T-helper 17 cell (primary cell): ENCODE measurements at places on chromosomes 12 and 14.

- no peak for DNase-seq
Measured at GRCh38 chr12:131609762-131610161, 101.1 kb upstream of the SFSWAP start.

- DNase-seq: no peak
Measured at GRCh38 chr12:94987076-94987669, 16.3 kb downstream of the NDUFA12 start.

GRCh38 chr12:8127138-8127537 is 3.7 kb downstream of the CLEC4A start:
- no peak for DNase-seq

DNA sequence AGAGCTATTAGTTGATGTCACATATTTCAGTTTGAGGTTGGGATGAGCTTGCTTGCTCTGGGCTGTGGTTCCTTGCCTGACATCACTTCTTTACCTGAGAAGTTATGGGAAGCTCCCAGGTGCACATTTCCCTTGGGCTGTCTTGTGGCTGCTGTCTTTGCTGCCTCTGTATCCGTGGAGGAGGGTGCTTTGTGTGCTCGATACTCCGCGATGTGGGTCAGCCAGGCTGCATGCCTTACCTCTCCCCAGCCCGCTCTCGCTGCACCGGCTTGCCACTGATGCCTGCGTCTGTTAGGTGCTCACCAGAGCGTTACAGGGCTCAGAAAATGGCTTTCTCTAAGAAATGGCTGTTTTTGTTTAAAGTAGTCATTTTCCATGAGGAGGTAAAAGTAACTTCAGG is 19.6 kb downstream of the PELI2 start:
- DNase-seq: no peak

DNA sequence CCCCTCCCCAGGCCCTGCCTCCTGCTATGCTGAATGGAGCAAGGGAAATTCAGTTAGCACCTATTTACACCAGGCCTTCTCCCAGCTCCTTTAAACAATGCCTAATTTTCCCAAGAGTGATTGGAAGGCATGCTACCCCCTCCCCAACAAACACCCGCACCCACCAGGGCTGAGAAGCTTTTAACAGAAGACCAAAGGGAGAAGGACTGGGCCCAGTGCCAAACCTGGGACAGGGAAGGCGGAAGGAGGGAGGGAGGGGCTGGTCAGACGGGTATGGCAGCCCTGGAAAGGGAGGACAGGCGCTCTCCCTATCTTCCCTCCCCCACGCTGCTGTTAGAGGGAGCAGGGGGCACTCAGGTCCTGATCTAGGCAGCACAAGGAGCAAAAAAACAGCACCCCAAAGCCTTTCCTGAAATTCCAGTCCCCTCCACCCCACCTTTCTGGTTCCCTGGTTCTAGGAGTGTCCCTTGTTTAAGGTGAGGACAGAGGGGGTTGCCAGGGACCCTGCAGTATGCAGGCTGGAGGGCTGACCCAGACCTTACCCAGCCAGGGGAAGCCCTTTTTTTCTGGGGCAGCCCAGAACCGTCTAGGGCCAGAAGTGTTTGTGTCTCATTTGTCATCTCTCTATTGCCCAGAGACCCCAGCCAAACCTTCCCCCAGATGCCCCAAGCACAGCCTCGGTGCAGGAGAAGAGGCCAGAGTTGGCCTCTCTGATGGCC is 2.4 kb upstream of the KRT8 start:
- no peak for DNase-seq

DNA sequence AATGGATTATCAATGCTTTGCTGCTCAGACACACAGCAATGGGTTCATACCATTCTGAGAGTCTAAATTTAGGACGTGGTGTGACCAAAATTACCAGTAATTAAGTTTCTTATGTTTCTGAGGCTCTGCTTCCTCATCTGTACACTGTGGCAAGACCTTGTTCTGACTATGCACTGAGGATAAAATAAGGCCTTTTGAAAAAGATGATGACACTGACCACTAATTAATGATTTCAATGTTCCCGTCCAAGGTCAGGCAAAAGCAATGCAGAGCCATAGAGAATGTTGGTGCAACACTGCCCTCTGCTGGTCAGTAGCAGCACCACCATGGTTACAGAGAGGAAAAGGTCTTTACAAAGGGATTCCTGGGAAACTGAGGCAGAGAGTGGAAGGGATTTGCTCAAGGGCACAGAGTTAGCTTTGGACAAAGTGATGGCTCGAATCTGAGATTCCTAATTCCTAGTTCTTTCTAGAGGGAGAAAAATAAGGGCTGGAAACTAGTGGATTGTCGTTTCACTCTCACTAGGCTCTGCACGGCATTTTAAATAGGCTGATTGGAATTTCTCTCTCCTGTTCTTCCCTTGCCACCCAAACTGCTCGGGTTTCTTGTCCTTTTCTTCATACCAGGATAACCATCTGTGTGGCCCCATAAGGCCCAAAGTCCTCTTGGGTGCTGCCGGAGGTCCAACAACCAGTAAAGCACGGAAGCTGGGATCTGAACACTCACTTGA is 22.3 kb upstream of the P2RX7 start:
- peak; percentile 35 for DNase-seq

DNA sequence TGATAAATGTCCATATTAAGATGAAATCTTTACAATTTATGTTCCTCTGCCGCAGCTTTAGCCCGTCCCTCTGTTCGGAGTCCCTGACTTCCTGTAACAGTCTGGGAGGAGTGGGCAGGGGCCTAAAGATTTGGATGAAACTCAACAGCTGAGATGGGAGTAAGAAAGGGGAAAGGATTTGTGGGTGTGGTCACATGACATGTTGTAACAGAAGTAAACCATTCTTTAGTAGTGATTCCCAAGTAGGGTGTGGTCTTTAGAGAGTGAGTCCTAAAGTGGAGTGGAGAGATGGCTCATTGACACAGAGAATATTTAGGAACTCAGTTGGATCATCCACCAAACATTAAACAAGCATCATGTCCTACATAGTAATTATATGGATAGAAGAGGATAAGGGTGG is 12.9 kb downstream of the TMEM117 start:
- no peak for DNase-seq

GRCh38 chr14:49950275-49951228 is 57.7 kb downstream of the ARF6 start:
- DNase-seq: no peak

- no peak for DNase-seq
Measured at GRCh38 chr12:49348781-49349180, 2.1 kb downstream of the DNAJC22 start.

- no peak for DNase-seq
Measured at GRCh38 chr14:96267916-96268315, 11.9 kb downstream of the BDKRB1 start.

- no peak for DNase-seq
Measured at GRCh38 chr12:132824053-132824452, 4.6 kb downstream of the GOLGA3 start.

GRCh38 chr12:59030415-59030814 is 110.1 kb upstream of the LRIG3 start:
- no peak for DNase-seq

DNA sequence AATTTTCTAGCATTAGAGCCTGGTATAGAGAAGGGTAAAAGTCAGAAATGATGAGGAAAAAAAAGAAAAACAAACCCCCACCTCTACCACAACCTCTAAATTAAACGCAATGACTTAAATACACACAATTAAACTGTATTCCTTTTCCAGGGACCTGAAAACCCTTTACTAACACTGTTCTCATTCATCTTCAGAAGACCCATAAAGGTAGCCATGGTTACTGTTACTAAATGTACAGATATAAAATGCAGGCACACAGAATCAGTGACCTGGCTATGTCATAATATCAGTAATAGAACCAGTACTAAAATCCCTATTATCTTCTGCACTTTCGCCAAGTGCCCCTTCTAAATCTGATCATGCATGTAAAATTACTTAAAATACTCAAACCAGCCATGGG is 1.4 kb downstream of the ACIN1 start:
- DNase-seq: no peak

DNA sequence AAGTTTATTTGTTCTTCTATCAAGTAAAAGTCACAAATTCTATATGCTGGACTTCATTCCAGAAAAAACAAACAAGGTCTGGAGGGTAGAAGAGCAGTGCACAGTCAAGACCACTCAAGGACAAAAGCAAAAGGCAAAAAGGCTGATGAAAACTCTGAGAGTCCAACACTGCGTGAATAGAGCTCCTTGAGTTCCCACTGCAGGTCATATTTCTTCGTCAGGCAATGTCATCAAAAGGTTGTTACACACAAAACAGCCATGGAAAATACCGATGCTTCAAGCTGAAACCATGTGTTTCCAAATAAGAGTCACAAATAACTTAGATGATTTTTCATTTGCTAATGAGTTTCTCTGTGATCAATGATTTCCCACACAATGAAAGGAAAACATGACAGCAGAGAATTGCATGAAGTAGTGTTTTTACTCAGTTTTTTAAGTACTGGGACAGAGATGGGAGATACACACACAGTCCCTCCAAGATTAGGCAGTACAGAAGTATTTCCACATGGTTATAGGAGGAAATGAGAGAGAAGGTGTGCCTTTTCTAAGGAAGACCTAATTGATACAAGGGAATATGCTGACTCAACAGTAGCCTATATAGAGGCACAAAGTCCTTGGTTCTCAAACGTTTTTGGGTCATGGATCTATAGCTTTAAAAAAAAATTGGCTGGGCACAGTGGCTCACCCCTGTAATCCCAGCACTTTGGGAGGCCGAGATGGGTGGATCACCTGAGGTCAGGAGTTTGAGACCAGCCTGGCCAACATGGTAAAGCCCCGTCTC is 177.7 kb downstream of the MED13L start:
- DNase-seq: no peak

DNA sequence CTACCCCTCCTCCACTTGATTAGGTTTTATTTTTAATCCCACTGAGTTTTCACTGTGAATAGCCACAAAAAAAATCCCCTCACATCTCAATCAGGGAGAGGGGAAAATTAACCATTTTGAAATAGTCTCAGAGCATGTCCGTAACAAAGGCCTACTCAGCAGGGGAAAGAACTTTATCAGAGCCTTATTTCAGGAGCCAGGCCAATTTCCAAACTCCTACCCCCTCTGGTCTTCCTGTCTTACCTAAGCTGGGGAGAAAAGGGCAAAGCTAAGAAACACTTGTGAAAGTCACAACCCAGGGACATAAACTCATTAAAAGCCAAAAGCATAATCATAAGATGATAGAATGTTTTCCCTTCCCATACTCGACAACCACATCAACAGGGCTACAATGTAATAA is 260.3 kb upstream of the DIO3 start:
- DNase-seq: no peak

- no peak for DNase-seq
Measured at GRCh38 chr12:19437996-19438395, 1.3 kb upstream of the AEBP2 start.
